Iris pigment epithelial cell (primary cell): ENCODE measurements at places on chromosomes 11 and 22.

DNA sequence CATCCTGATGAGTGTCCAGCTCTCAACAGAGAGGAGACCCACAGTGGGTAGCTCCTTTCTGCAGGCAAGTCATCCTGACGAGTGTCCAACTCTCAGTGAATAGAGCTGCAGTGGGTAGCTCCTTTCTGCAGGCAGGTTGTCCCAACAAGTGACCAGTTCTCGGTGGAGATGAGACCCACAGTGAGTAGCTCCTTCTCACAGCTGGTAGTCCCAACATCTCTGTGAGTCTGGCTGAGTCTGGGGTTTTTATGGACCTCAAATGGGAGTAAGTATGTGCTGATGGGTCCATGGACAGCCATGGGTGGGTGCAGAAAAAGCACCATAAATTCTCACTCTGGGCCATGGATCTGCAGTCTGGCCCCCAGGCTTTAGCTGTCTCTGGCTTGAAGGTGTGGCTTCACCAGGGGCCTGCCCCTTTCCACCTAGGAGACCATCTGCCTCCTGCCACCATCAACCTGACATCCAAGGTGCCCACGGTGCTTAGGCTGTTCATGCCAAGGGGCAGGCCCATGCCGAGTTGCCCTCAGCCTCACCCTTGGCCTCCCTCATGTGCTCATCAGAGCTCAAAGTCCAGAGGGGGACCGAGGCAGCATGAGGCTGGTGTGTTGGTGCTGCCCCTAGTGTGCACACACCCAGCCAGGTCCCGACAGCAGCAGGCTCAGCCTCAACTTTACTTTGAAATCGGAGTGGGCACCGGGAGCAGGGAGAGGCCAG is 15.3 kb downstream of the NPAT start:
- no peak for DNase-seq

GRCh38 chr11:74476536-74476935 is 9.2 kb upstream of the KCNE3 start:
- no peak for DNase-seq

DNA sequence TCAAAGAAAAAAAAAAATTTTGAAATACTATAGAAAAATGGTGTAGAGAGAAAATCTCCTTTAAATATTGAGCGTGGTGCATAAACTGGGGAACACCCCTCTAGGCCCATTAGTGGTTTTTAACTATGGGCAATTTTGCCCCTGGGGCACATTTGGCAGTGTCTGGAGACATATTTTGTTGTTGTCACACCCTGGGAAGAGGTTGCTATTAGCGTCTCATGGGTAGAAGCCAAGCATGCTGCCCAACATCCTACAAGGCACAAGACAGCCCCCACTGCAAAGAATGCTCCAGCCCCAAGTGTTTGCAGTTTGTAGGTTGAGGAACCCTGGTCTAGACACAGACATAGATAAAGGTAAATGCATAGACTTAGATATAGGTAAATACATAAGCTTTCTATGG is 92.6 kb downstream of the KIAA1671 start:
- DNase-seq: no peak

DNA sequence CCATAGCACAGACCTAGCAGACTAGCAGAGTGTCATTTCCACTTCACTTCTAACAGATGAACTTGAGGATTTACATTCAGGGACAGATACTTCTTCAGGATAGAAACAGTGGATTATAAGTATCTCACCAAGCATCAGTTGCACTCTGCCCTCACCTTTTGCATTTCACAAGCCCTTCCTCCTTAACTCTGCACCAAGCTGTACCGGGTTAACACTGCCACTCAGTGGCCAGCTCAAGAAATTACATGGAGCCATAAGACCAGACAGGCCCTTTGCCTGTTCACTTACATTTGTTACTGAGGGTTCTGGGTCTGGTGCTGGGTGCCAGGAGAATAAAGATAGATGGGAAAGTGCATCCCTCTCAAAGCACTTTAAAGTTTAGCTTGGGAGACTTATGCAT is 309.8 kb downstream of the SHANK2 start:
- peak; percentile 8 for DNase-seq

- no peak for DNase-seq
Measured at GRCh38 chr11:134276396-134277182, 410 bp downstream of the GLB1L3 start.

GRCh38 chr22:28406246-28406645 is 273.4 kb downstream of the TTC28 start:
- no peak for DNase-seq

GRCh38 chr11:126290887-126291286 is 8.0 kb downstream of the TIRAP start:
- no peak for DNase-seq

DNA sequence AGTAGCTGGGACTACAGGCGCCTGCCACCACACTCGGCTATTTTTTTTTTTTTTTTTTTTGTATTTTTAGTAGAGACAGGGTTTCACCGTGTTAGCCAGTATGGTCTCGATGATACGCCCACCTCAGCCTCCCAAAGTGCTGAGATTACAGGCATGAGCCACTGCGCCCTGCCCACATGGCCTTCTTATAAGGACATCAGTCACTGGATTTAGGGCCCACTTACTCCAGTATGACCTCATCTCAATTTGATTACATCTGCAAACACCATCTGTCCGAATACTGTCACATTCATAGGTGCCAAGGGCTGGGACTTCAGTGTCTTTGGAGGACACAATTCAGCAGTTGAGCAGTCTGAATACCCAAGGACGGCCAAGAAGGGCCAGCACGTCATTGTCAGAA is 8.2 kb upstream of the PRR5 start:
- DNase-seq: no peak

DNA sequence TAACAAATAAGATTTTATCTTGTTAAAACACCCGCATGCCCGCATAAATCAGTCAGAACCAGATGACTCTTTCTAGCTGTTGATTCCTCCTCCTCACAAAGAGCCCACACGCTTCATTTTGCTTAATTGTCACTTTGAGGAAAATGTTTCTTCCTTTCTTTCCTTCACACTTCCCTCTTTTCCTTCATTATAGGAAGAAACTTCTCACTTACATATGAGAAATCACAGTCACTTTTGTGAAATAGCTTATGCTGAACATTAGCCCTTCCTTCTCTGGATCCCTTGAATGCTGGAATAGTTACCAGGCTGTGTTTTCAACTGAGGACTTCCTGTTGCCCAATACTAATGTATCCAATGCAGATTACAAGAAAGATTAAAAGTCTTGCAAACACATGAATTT is 5.8 kb downstream of the MS4A6E start:
- DNase-seq: no peak

GRCh38 chr11:75589933-75590332 is 27.9 kb downstream of the SERPINH1 start:
- DNase-seq: no peak

- peak; percentile 60 for DNase-seq
Measured at GRCh38 chr11:17277024-17277584, 565 bp downstream of the NUCB2 start.

DNA sequence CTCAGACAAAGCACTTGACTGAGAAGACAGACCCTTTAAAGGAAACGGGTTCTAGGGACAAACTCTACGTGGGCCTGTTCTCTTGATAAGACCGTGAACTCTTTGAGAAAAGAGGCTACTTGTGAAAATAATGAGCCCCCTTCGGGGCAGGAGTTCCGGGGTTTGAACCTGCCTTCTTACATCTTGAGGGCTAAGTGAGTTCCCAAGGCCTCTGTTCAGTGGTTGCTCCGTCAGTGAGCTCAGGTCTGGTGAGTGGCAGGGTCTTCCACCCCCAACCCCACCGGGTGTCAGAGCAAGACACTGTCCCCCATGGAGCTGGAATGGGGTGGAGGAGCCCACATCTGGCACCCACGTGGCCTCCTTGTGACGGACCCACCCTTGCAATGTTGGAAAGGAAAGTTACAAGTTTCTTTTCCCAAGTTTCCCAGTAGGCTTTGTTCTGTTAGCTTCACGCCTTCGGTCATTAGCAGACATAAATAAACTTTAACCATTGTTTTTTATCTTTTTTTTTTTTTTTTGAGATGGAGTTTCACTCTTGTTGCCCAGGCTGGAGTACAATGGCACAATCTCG is 6.3 kb upstream of the SAMM50 start:
- DNase-seq: no peak

GRCh38 chr11:128752379-128752778 is 58.5 kb downstream of the FLI1 start:
- no peak for DNase-seq

GRCh38 chr22:45290410-45290936 is 5.7 kb downstream of the UPK3A start:
- DNase-seq: peak; percentile 84

GRCh38 chr11:100823360-100823759 is 136.3 kb downstream of the ARHGAP42 start:
- DNase-seq: peak; percentile 74

DNA sequence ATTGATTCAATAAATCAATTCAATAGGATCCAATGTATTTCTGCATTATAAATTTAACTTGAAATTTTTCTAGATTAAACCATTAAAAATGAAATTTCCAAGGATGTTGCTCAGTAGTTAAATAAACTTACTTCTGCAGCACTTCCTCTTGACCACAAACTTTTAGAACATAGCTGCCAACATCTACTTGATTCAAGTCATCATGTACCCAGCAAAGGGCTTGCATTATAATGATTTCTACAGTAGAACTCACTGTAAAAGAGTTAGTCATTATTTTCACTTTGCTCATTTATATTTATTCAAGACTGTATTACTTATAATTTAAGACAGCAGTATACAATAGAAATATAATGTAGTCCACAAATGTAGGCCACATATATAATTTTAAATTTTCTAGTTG is 59.2 kb downstream of the PIK3C2A start:
- peak; percentile 59 for DNase-seq

GRCh38 chr11:125162743-125163142 is 1.8 kb upstream of the PKNOX2 start:
- no peak for DNase-seq

GRCh38 chr11:104668797-104669463 is 229.3 kb downstream of the CASP12 start:
- peak; percentile 96 for DNase-seq

DNA sequence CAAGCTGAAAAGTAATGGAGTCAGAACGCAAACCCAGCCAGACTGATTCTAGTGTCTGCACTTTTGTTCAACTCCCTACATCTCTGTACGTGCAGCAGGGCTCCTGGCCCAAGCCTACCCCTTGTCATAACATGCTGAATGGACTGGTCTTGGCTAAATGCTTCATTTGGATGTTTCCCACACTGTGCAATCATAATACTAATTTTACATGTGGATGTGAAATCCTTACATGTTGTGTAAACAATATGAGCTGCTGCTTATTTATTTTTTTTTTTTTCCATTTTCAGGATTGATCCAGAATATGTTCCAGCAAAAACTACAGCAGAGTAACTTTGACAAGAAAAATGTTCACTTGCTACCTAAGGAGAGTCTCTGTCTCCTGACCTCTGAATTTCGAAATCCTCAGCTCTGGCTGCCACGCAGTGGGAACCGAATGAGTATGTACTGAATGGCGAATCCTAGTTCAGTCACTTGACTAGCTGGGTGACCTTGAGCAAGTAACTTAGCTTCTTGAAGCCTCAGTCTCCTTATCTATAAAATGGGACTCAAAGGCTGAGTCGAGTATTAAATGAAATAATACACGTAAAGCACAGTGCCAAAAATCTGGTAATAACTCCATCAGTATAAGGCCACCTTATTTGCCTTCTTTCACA is 133.4 kb downstream of the EHF start:
- peak; percentile 63 for DNase-seq

DNA sequence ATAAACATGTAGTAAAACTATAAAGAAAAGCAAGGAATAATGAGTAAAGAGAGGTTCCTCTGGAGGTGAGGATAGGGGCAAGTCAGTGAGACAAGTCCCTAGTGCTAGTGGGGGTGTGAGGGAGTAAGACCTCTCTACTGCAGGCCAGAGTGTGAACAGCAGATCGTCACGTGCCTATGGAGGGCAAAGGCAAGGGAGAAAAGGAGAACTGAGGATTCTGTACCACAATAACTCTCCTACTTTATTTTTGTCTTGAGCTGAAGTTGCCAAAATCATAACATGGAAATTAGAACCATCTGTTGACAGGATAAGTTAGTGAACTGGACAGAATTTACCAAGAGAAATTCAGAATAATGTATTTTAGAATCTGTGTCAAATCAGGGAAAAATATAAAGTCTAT is 77.6 kb downstream of the ENTHD1 start:
- no peak for DNase-seq

DNA sequence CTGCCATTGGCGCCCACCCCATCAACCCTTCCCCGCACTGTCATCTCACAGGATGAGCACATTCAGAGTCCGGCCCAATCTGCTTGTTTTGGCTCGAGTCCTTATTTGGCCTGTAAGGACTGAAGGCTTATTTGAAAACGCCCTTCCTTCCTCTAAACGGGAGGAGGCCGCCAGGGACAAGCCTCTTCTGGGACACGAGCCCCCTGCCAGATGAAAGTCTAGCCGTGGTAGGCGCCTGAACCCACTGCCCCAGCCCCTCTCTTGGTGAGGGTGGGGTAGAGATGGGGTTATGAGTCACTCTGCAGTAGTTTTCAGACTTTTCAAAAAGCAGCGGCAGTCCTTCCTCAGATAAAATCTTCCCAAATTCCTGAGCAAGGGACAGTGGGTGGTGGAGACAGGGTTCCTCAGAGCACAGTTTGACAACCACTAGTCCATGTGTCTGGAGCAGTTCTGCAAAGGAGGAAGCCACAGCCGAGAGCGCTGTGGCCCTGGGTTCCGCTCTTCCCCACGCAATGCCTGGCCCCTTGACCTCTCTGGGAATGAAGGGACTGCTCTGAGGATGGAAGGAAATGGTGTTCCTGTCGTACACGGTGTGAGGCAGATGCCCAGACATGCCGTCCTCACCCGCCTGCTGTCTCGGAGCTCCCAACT is 57.0 kb downstream of the MYH9 start:
- peak; percentile 58 for DNase-seq

GRCh38 chr11:112398798-112399478 is 138.3 kb upstream of the PLET1 start:
- DNase-seq: no peak

DNA sequence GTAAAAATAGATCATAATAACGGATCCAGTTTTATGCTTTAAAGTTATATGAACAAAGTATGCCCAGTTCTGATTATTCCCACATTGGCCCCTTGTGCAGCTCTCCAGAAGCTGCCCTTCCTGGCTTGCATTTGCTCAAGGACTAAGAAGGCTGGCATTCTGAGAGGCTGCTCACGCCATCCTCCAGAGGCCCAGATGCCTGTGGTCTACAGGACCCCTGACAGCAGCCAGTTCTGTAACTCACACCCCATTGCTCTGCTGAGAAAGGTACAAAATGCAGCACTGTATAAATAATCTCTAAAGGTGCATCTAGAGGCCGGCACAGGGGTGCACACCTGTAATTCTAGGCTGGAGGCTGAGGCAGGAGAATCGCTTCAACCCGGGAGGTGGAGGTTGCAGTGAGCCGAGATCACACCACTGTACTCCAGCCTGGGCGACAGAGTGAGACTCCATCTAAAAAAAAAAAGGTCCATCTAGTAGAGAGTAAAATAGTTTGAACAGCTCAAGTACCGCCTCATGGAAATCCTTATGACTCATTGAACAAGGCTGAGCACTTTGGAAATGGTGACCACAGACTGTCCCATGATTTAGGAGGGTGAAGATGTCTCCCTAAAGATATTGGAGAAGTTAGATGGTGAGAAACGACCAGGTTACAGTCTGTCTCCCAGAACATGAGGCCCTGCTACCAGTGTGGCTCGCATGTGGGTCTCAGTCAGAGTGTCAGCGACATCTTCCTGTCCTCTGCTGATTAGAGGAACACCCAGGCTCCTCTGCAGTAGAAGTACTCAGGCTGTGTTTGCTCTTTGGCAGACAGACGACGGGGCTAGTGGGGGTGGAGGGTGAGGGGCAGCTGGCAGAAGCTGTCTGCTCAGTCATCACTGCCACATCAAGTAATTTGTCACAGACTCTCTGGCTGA is 56.3 kb downstream of the KREMEN1 start:
- peak; percentile 49 for DNase-seq
